ENCODE measurements at places on chromosomes 4 and X.

- no peak for DNase-seq
Observed at GRCh38 chr4:133095591-133095990, 53.5 kb upstream of the PCDH10 start.

DNA sequence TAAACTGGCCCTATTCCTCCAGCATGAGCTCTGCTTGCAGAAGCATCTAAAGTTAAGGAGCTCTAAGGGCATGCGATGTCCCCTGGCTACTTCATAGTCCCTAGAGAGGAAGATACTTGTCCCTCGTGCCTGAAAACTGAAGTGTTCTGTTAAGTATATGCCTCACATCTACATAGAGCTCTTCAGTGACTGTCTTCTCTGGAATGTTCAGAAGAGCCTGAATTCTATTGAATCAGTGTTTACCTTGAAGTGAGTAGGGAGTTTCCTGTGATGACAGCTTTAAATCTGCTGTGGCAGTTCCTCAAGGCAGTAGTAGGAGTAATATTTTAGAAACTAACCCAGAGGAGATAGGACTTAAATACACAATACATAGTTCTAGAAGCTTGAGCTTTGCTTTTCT lies 111.2 kb downstream of the ZNF518B start:
- no peak for DNase-seq

- DNase-seq = no peak
Observed at GRCh38 chrX:64350521-64350920, 44.7 kb downstream of the MTMR8 start.

DNA sequence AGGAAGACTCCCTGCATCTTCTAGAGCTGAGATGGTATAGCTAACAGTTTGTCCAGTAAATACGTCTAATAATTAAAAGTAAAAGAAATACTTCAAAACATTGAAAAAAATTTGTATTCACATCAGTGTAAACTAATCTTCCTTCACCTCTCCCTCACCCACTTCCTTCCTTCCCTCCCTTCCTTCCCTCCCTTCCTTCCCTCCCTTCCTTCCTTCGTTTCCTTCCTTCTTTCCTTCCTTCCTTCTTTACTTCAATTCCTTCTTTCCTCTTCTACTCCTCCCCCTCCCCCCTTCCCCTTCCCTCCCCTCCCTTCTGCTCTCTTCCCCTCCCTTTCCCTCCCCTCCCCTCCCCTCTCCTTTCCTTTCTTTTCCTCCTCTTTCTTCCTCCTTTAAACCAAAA lies 103.7 kb downstream of the POU4F2 start:
- no peak for DNase-seq

DNA sequence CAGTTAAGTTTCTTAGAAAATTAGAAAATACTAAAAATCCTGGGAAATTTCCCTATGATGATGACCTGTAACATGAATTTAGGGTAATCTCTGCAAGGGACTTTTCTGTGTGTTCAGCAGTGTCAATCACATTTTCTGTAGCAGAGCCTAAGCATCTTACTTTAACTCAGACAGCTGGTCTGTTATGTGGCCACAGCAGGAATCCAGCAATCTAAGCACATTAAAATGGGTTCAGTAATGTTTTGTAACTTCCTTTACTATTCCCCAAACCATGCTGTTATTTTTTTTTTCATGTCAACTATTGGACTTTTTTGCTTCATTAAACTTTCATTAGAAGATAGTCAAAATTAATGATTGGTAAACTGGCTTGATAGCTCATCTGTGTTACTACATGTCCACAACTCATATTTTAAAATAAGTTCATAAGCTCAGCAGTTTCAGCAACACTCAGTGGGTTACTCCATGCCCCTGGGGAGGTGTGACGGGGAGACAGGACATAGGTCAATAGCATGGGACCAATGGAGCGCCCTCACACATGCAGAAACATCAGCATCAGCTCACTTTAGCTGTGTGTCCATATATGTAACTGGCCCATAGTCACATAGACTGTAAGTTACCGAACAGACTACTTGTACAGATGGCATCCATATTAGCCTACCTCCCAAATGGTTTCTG lies 168.0 kb upstream of the PACRGL start:
- no peak for DNase-seq

- DNase-seq = no peak
Observed at GRCh38 chr4:86014599-86014998, 345.3 kb downstream of the MAPK10 start.

GRCh38 chrX:44871114-44871645 lies 1.8 kb upstream of the KDM6A start:
- no peak for DNase-seq

- no peak for DNase-seq
Observed at GRCh38 chr4:114046331-114046730, 66.9 kb upstream of the ARSJ start.

DNA sequence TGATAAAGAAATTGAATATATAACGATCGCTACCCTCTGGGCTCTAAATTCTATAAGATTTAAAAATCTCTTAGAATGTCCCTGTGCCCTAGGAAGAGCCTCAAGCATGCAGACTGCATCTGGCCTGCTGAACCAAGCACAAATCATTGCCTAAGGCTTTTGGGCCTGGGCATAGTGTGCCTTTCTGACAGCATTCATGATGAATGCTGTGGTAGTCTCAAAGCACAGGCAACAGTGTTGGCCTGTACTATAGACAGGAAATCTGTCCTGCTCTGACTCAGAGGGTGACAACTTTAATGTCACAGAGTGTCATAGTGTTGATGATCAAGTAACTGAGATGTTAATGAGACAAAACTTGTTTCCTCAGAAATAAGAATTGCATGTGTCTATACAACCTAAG lies 717.3 kb downstream of the STIM2 start:
- no peak for DNase-seq
